Astrocyte of the spinal cord (primary cell): ENCODE measurements at places on chromosomes 2 and 18.

DNA sequence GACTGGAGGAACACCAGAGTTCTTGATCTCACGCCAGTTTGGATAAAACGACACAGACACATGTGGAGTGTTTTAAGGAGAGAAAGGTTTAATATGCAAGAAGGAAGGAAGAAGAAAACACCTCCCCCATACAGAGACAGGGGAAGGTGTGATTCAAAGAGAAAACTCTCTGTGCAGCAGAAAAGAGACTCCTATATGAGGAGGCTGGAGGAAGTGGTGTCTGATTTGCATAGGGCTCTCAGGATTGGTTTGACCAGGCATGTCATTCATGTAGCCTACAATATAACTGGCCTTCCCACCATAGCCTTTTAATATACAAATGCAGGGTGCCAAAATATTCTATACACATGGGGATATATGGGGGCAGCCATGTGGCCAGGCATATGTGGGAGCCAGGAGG, 1386.5 kb downstream of the RPIA start:
- no peak for DNase-seq

GRCh38 chr2:225865468-225865867, 466.0 kb downstream of the NYAP2 start:
- DNase-seq, result peak; percentile 6

- DNase-seq, result no peak
Measured at GRCh38 chr2:97698530-97698929, 14.8 kb upstream of the ZAP70 start.

GRCh38 chr2:60379684-60380083, 173.8 kb downstream of the BCL11A start:
- no peak for DNase-seq

DNA sequence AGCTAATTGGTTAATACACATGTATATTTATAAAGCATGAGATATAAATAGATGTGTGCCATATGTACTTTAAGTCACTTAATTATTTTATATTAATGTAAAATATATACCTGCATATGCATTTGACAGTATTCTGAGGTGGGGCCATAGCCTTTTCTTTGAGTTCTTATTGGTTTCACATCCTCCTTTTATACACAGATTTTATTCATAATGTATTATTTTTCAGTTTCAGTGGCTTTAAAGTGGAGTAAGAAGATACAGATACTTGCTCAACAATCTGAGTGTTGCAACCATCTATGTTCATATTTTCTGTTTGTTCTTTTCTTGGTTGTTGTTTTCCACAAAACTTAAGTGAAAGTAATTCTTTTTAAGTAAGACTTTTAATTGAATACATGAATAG, 436.5 kb downstream of the RND3 start:
- no peak for DNase-seq

DNA sequence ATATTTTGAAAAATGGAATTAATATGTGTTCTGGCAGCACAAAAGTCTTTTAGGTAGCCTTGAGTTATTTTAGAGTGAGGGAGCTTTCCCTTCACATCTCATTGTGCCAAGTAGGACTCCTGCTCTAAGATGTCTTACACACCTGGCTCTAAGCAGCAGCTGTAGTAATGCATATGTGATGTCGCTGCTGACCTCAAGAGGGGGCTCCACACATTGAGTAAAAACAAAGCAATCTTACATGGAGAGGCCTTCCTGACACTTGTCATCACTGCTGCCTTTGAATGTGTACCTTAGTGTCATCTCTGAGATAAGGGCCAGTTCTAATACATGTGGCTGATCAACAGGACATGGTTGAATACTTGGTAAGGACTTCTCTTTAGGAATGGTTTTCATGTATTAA, 75.8 kb downstream of the ACTR3 start:
- peak; percentile 49 for DNase-seq

GRCh38 chr2:85222792-85223191, 89.6 kb downstream of the TCF7L1 start:
- DNase-seq, result no peak

DNA sequence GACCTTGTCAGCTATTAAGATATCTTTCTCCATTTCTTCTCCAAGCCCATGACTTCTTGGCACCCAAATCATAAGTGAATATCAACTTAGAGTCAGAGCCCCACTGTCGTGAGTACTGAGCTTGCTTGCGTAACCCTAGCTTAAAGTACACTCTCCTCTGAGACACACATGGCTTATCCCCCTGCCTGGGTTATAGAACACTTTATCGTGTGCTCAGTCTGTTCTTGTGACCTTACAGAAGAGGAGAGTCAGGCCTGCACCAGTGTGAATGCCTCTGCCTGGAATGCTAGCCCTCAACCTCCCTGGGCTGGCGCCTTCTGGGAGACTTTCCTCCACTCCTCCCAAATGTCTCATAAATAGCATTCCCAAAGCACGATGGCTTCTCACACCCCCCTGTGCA, 79.3 kb downstream of the CEP192 start:
- no peak for DNase-seq

GRCh38 chr2:221524158-221524557, 47.9 kb downstream of the EPHA4 start:
- no peak for DNase-seq

GRCh38 chr2:52512760-52513159, 1254.8 kb upstream of the CHAC2 start:
- DNase-seq, result no peak

DNA sequence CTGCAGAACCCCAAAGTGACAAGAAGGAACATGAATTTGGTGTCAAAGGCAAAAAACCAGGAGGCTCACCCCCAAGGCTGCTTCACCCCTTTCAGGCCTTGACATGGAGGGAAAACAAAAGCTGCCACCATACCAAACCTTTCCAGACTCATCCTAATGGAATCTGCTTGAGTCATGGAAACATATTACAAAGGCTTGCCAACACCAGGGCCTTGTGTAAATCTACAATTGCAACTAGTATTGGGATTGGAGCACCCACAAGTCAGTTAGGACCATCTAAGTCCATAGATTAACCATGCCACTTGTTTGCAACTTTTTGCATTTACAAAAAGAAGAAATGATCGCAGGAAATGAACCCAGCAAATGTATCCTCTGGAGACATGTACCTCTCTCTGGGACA, 297.6 kb downstream of the CDCA7 start:
- peak; percentile 92 for DNase-seq

DNA sequence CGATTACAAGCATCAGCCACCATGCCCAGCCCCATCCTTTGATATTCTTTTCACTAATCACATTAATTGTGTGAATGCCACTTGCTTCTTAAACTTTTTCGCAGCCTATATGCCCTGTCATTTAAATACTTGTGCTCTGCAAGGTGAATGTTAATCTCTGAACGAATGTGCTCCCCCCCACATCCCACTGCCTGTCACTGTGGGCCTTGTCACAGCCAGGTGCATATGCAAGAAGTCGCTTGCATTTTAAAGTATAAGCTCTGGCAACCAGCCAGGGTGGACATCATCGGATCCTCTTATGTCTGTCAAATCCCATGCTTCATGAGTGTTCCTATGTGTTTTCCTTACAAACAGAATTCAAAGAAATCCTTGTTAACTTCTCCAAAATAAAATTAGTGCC, 304.4 kb downstream of the GALR1 start:
- DNase-seq, result no peak

DNA sequence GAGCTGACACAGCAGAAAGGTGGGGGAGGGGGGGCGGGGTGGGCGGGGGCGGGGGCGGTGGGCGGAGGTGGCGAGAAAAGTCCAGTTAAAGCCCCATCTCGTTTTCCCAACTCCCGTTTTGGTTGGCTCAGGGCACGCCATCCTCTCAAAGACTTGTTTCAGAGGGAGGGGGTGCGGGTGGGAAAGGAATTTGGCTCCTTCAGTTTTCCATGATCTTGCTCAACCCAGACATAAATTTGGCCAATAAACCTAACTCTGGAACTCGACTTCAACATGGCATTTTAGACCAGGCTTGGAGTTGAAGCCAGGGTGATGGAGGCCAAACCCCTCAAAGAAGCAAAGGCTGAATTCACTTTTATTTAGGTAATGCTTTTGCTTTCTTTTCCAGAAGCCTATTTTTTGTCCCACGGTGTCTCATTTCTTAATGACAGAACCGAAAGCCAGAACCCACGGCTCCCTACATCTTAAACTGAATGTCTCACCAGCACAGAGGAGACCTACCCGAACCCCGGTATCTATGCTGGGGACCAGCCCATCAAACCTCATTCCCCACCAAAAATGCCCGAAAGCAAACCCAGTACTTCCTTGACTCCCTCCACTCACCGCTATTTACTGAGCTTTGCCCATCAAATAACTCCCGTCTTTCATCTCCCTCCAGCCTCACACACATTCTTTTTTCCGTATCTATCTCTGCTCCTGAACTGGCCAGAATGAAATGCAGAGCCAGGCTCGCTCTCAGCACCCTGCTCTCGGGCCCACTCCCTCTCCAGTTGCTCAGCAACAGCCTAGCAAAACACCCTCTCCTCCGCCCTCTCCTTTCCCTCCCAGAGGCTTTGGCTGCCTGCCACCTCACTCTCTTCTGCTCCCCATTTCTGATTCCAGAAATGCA, 4.3 kb downstream of the IGFBP5 start:
- peak; percentile 72 for DNase-seq

- DNase-seq, result no peak
Measured at GRCh38 chr2:86000131-86000937, 105.4 kb downstream of the POLR1A start.

- no peak for DNase-seq
Measured at GRCh38 chr2:29398384-29399237, 283.4 kb downstream of the CLIP4 start.

GRCh38 chr2:65498396-65498795, 66.0 kb upstream of the SPRED2 start:
- DNase-seq, result no peak

- DNase-seq, result peak; percentile 52
Measured at GRCh38 chr2:67463810-67464209, 66.7 kb downstream of the ETAA1 start.

DNA sequence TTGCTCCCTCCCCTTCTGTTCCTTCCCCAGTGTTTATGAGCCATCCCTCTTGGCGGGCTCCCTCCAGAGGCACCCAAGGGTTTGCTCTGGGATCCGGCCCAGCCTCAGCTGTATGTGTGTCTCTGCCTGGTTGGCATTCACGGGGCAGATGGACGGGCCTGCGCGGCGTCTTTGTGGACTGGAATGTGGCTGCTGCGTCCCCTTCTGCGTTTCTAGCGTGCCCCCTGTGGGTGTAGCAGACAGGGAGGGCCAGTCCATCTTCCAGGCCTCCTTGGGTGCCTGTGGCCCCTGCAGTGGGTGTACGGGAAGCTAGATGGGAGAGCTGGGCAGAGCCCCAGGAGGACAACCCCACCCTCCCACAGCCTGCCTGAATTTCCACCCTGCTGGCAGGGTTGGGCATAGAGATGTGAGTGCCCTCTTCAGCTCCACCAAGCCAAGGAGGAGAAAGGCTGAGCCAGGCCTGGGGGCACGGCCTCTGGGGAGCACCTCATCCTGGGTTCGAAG, 15.7 kb downstream of the GPC1 start:
- no peak for DNase-seq

DNA sequence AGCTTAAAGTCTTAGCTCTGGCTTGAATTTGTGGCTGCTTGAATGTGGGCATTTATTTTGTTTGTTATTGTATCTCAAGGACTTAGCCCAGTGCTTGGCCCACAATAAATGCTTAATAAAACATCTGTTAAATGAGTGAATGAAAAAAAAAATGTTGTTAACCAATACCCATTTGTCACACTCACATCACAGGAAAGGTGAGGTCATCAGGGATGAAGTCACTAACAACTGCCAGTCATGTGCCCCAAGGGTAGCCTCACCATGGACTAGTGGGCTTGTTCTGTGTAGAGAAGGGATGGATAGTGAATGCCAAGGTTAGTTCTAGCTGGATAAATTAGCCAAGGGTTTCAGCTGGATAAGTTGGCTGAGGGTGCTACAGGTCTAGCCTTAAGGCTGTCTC, 3.0 kb downstream of the NRBP1 start:
- DNase-seq, result no peak

DNA sequence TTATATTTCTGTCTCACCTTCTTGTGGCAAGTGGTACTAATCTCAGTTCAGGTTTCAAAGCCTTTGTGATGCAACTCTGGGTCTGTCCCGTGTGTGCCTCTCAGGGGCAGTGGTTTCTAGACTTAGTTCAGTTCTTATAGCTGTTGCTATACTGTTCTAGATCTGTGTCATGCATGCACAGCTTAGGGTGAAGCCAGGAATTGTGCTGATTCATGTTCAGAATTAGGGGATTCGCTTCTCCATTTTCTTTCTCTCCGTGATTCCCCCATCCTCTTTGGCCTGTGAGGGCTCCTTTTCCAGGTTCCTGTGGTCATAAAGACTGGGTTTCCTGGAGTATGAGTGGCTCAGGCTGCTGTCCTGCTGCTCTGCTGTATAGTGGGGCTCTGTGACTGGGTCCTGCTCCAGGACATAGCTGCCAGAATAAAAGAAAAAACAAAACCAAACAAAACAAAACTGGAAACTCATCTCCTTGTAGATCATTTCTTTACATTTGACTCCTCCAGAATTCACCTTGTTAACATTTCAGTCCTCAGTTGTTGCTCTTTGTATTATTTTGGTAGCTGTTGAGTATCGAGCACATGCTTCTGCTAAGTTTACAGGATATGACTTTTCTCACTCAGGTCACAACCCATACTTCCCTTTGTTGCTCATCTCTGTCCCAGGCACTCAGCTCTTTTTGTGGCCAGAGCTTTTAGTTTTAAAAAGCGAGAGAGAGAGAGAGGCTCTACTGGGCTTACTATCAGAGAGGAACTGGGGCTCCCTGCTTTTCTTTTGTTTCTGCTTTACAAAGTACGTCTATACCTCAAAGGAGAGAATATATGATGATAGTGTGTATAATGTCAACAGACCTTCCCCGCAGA, 34.2 kb downstream of the CERS6 start:
- peak; percentile 76 for DNase-seq

DNA sequence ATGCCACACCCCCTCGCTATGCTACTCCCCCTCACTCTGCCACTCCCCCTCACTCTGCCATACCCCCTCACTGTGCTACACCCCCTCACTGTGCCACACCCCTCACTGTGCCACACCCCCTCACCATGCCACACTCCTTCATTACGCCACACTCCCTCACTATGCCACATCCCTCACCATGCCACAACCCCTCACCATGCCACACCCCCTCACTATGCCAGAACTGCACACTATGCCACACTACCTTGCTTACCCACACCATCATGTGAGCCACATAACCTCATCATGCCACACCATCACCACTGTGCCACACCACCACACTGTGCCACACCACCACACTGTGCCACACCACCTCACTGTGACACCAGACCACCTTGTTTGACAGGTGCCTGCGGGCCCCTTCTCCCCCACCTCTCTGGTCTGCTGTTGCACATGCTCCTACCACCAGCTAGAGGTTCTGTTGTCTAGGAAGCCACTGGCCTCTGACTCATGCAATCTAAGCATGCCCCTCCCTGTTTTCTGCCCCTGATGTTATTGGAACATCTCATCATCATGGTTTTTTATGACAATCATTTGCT, 22.0 kb downstream of the MARCHF4 start:
- peak; percentile 56 for DNase-seq

DNA sequence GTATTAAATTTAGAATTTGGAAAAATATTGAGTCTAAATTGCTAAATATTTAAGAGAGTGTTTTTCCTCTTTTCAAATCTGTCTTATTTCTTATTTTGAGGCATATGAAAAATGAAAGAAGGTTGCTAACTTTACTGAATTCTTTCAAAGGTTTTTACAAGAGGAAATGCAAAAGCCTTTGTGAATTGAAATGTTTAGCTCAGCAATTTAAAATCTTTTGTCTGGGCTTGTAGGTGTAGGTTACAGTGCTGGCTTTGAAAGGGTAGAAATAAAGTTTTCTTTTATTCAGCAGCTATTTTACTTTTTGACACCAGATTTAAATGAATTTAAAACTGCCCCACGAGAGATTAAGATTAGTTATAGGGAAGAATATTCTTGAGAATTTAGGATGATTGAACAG, 192.0 kb downstream of the CDH7 start:
- no peak for DNase-seq

- no peak for DNase-seq
Measured at GRCh38 chr2:28058791-28059190, 168.3 kb downstream of the BABAM2 start.

- DNase-seq, result no peak
Measured at GRCh38 chr2:123073371-123073770, 951.7 kb upstream of the CNTNAP5 start.
